G401 (cell line): ENCODE measurements at places on chromosomes 2 and 18.

DNA sequence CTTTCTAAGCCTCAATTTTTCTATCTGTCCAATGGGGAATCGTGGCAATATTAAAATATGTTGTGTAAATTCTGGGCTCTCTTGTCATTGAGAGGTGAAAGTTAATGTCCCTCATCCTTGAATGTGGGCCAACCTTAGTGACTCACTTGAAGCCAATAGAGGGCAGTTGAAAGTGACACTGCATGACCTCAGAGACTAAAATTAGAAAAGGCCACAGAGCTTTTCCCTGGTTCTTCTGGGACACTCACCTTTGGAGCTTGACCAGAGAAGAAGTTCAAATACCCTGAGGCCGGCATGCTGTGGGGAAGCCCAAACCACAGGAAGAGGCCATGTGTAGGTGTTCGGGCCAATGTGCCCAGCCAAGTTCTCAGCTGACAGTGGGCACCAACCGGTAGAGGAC lies 24.1 kb upstream of the SIX2 start:
- DNase-seq = no peak

- DNase-seq = no peak
Observed at GRCh38 chr18:59921384-59921891, 21.6 kb downstream of the PMAIP1 start.

- DNase-seq = no peak
Observed at GRCh38 chr2:20942646-20943125, 101.2 kb downstream of the APOB start.

- DNase-seq = no peak
Observed at GRCh38 chr2:236354973-236355595, 90.9 kb upstream of the ASB18 start.

DNA sequence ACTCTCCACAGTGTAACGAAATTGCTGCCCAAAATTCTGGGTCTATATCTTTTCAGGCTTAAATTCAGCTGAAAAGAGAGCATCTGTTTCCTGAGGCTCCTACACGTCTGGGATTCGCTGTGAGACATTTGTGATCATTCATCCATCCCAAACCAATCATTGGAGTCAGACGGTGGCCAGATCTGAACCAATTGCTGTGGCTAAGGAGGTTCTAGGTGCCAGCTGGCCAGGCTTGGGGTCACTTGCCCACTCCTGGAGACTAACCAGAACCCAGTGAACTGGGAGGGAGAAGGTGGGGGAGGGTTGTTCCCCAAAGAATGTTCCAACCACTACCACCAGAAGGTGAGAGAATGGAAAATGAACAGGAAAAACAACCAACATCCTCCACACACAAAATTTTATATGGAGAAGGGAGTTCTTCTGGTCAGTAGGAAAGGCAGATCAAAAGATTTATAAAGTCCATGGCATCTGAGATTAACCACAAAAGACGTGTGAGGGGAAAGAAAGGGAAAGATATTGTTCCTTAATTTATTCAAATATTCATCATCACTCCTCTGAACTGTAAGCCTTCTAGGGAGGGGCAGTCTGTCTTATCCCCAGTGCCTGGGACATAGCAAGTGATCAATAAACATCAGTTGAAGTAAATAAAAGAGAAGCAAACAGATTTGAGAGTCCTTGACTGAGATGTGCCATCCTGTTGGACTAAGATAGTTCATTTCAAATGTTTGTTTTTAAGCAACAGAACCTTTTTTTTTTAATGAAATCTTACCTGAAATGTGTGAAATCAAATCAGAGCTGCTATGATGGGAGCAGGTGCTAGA lies 3.0 kb upstream of the RTKN start:
- DNase-seq = no peak

DNA sequence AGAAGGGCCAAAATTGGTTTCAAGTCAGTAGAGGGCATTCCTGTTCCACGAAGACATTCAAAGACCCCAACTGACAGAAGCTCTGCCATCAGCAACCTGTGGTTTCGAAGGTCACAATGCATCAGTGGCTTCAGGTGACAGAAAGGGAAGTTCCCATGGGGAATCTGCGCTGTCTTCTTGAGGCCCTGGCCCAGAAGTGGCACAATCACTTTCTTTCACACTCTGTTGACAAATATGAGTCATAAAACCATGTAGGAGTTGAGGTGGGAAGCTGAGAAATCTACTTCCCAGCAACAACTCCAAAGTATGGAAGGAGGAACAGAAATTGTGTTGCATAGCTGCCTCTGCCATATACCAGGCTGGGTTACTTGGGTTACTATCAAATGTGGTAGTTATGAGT lies 621.1 kb upstream of the FANCL start:
- DNase-seq = no peak

- no peak for DNase-seq
Observed at GRCh38 chr18:29041976-29042375, 865.0 kb upstream of the CDH2 start.

DNA sequence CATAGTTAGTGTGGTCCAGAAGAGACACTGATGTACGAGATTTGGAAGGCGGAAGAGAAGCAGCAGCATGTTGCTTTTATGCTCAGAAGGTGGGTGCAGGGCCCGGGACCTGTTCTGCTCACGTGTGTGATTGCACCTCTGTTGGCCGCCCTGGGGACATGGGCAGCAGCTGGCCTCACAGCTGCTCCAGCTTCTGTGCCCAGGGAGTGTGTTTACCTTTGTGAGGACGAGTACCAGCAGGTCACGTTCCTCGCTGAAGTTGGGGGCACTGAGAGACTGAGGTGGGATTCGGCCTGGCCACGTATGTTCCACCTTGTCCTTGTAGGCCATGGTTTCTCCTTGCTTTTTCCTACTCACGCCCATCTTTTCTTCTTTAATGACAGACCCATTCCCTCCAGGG lies 86.3 kb downstream of the PMAIP1 start:
- no peak for DNase-seq

DNA sequence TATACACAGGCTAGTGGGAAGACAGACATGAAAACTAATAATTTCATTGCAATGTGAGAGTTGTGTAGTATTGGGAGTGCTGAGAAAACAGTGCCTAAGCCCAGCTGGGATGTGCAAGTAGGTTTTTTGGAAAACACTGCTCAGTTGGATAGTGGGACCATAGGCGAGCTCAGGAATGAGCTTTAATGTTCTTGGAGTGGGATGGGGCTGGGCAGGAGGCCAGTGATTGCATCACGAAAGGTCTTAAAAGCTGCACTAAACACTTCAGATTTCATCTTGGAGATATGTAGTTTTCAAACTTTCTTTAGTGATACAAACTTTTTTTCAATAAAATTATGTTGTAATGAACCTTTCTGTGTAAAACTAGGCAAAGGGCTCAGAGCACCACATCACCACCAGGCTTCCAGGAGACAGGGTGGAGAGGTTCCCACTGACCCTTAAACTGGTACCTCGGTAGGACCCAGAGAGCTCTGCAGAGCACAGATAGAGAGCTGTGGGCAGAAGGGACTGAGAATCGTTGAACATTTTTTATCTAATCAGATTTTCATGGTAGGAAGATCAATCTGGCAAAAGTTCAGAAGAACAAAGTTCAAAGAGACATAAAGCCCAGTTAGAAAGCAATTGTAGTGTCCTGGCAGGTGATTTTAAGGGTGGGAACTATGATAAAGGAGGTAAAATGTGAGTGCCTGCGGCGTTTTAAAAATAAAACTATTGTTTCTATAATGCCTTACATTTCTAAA lies 176.2 kb downstream of the TRABD2A start:
- no peak for DNase-seq

- no peak for DNase-seq
Observed at GRCh38 chr2:219087361-219087760, 26.6 kb upstream of the IHH start.

DNA sequence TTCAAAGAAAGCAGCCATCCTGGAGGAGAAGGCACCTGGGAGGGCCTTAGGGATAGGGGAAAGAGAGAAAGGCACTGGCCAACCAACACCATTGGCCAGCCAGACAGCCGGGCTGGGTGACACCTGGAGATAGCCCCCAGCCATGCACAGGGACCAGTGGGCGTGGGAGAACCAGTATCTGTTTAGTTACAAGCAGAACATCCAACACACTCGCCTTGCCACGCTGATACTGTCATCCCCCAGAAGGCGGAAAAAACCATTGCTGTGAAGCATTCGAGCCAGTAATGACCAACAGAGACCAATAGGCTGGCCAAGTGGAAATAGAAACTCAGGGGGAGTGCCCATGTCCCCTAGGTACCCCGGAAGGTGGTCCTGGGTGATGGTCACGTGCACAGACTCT lies 15.5 kb downstream of the ASPRV1 start:
- DNase-seq = no peak

DNA sequence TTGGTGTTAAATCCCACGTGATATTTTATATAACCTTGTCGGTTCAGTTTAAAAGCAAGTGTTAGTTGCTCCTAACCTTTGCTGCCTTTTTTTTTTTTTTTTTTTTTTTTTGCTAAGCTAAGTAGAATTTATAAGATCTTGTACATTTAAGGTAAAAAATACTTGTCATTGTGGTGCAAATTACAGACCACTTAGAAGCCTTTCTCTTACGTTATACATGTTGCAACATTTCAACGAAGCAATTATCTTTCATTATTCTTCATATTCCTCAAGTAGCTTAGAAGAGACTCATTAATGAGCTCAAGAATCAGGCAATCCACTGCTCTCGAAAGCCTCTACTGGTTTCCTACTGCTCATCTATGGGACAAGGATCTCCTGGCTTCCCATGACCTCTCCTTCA lies 14.9 kb upstream of the IL1RL2 start:
- no peak for DNase-seq

DNA sequence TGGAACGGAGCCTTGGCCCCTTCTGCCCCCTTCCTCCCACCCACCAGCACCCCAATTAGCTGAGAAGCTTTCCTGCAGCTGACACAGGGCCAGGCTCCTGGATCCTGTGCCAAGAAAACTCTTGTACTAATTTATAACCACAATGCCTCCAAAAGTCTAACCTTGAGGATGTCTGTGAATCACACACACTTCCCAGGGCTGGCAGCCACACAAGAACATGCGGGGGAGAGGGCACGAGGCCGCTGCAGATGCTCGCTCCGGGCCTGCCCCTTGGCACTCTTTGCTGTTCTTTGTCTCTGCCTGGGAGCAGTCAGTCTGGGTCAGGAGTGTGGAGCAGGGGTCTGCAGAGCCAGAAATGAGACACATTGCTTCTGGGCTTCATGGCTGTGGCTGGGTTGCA lies 62.7 kb upstream of the KIF5C start:
- no peak for DNase-seq

GRCh38 chr18:23970161-23971096 lies 44.1 kb upstream of the TTC39C start:
- DNase-seq = no peak

GRCh38 chr2:135817951-135818350 lies 19.0 kb downstream of the LCT start:
- no peak for DNase-seq

DNA sequence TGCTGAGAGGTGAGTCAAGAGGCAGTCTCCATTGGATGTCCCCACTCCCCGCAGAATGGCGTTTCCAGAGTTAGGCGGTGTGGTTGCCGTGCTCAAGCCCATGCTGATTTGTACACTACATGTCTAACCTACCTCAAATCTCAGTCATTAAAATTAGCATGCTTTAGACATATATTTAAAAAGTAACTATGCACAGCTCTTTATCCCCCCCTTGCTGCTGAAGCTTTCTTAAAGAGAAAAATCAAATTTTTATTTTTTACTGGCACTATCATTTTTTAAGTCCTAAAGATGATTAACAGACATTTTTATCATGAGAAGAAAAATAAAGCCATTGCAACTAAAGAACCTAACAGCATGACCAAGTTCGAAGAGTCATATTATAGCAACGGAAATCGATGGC lies 42.9 kb downstream of the BOLA3 start:
- no peak for DNase-seq

DNA sequence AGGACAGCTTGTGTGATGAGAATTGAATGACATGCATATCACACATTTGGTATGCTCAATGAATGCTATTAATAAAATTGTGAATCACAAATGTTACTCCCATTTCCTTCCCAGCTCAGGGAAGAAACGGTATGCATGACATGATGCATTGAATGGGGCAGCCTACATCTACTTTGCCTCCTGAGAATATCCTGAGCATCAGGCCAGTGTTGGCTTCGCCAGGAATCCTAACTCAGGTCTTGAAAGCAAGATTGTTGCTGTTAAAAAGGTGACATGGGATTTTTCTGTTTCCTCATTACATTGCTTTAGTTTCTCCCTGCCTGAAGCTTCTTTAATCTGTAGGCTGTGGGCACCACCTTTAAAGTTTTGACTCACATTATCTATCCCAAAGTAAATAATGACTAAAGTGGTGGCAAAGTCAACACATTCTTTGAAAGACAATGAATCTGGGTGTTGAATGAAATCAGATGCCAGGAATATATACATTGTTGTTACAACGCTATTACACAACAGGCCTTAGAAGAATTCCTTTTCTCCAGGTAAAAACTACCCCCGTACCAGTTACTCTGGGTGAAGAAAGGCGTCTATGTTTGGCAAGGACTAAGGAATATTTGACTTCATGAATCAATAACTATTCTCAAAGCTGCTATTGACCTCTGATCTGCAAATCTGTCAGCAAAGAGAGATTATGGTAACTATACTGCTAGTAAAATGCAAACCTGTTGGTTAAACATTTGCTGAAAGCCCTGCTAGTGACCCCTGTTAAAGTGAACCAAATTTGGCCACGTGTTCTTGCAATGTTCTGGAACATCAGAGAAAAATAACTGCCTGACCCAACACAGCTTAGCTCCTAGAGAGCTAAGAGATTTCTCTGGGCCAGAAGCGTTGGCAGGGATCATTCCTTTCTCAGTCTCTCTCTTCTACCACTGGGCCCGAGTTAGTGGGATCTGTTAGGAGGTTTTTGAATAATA lies 30.5 kb upstream of the NEDD4L start:
- DNase-seq = no peak

DNA sequence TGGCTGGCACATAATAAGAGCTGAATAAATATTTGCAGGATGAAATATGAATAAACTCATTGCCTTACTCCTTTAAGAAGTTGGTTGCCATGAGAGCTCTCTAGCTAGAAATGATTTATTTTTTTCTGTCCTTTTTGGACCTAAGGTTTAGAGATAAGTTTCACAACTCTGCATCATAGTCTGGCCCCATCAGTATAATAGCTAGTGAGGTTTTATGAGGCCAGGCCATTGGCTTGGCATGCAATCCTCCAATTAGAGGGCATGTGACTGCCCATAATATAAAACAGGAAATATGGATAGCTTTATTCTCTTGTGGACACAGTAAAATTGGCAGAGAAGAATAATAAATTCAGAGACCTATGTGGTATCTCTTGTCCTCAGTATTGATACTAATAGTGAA lies 26.2 kb upstream of the INSIG2 start:
- DNase-seq = no peak
